NAMALWA (cell line): ENCODE measurements at places on chromosomes 2 and 18.

DNA sequence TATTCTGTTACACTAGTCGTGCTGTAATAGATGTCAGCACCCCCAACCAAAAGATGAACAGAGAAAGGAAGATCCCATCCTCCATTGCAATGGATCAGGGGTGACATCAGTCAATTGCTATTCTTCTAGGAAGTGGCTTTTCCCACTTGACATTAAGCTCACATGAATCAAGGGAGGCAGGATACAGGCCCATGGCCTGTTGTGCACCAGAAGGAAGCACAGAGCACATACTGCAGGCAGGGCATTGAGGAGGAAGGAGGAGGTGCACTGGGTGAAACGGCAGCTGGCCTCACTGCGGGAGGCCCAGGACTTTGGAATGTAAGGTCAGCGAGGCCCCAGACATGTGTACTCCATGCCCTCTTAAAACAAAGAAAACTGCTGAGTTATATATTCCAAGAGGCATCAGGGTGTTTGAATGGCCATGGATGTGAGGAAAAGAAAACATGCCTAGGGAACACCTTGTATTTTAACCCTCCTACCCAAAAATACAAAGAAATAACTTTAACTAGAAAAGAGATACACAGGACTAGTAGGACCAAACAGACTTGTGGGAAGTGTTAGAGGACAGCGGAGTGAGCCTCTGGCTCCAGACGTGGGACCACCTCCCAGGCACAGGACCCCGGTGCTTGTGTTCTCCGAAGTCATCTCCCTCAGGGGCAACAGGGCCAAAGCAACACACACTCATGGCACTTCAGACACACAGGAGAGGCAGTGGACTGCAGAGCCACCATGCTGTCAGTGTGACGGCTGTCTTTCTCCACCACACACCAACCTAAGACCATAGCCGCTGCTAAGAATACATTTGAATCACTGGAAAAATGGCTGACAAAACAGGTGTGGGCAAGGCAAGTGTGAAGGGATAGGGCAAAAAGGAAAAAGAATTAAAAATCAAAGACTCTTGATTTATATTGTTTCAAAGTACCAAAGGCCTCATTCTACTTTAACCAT lies 51.4 kb upstream of the RIOK3 start:
- no peak for DNase-seq

GRCh38 chr18:39622431-39622830 lies 2056.8 kb upstream of the CELF4 start:
- no peak for DNase-seq

DNA sequence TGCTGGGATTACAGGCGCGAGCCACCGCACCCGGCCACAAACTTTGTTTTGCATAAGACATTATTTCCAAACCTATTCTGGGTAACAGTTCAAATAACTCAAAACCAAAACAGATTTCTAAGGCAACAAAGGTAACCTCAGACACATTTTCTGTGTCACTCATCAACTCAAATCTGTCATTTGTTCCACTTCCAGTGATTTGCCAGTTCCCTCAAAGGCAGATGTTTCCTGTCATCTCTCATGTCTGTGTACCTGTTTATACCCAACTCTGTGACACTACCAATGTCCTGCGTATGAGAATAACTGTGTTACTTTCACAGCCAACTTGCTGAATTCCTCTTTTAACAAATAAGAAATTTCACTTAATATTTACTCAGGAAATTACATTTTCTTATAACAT lies 54.4 kb downstream of the SCN3A start:
- peak; percentile 56 for DNase-seq

DNA sequence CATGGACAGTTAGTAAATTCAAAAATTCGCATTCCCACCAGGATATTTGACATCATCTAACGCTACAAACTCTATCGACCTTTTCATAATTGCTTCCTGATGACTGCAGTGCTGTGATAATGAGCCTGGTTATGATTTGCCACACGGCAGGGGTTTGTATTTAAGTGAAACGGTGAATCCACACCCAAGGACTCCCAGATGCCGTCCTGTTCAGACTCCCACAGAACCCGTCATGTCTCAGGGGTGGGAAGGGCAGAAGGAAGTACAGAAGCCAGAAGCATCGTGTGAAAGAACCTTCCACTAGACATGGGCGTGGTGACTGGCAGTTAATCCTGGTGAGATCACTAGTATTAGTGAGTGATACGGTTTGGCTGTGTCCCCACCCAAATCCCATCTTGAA lies 91.2 kb upstream of the TMEM18 start:
- DNase-seq, result no peak

DNA sequence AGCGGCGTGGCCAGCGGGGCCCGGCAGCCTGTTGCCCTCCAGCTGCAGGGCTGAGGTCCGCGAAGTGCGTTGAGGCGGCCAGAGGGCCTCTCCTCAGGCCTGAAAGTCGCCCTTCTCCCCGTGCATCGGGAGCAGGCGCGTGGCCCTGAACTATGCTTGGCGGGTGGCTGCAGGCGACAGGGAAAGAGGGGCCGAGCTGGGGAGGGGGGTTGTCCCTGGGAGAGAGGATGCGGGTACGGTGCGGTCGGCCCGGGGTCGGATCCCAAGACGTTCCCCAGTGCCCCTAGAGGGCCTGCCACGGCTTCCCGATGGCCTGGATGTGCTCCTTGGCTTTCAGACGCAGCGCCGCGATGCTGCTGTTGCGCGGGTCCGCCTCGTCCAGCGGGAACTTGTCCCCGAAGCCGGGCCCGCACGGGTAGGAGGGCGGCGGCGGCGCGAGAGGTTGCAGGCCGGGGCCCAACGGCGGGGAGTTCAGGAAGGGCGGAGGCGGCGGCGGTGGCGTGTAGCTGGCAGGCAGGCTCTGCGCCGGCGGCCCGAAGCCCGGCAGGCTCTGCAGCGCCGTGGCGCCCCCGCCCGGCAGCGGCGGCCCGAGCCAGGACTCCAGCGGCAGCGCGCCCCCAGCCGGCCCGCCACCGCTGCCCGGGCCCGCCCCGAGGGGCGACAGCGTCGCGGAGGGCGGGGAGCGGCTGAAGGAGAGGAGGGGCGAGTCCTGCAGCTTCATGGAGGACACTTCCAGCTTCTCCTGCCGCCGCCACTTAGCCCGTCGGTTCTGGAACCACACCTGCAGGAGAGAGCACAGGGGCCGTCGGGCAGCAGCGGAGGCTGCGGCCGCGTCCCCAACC lies 4.3 kb downstream of the RAX start:
- no peak for DNase-seq

DNA sequence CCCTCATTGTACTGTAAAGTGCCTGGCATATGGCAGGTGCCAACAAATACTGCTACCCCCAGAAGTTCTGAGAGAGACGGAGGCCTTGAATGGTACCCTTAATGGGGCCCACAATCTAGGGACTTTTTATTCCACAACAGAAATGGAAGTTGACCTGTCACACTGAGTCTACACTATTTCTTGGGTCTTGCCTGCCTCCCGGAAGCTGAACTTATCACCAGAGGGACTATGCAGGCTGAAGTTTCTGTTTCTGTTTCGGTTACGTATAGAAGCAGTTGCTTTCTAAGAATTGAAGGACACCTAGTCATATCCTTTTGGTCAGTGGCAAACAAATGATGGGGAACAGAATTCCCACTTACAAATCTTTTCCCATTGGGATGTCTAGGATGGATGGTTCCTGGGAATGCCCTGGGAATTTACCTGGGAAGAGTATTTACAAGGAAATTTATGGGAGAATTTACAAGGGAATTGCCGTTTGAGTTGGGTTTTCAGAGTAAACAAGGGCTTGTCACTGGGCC lies 74.2 kb downstream of the HS1BP3 start:
- DNase-seq, result peak; percentile 67

- DNase-seq, result no peak
These were observed 132.7 kb downstream of the ATAD2B start for GRCh38 chr2:23794234-23794633.

DNA sequence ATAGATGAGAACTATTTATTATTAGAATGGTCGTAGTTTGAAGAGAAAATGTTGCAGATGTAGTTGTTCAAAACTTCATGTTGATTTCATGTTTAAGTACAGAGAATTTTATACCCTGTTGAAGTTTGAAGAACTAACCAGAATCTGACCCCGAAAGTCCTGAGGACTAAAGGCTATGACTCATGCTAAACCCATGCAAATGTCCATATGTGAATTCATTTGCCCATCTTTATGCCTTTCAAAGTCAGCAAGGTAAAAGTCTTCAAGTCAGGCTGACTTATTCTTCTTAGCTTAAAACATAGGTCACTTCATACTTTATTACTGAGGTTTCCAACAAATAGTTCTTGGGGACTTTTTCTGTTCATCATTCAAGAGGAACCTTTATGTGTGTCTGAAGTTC lies 185.5 kb downstream of the CCDC85A start:
- peak; percentile 50 for DNase-seq

- no peak for DNase-seq
These were observed 1681.7 kb upstream of the DDX18 start for GRCh38 chr2:116132833-116133232.

GRCh38 chr18:23521907-23522306 lies 18.6 kb downstream of the RMC1 start:
- no peak for DNase-seq

- DNase-seq, result peak; percentile 21
These were observed 37.6 kb upstream of the TAF1B start for GRCh38 chr2:9805435-9806297.

DNA sequence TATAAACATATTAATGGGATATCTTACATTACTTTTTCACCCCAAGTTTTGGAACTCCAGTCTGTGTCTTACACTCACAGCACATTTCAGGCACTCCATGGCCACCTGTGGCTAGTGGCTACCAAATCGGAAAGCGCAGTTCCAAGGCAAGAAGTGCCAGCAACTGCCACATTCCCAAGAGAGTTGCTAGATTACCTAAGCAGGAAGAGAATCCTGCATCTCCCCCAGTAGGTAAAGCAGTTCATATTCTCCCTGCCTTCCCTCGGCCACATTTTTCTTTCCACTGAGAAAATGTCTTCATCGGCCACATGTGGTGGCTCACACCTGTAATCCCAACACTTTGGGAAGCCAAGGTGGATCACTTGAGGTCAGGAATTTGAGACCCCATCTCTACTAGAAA lies 62.8 kb downstream of the MEX3C start:
- DNase-seq, result no peak

DNA sequence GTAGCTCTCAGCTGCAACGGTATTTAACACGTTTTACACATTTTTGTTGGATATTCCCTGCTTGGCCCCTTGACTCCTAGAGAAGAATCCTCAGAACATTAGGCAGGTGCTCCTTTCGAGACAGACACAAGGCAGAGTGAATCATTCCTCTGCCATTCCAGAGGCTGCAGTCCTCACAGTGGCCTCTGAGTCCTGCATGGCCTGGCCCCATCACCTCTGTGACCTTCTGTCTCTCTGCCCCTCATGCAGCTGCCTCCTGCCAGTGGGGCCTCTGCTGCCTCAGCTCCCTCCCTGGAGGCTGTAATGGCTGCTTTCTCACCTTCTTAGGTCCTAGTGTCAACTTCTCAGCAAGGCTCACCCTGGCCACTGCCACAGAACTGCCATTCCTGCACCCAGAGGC lies 101.3 kb downstream of the PTPRM start:
- no peak for DNase-seq
